ENCODE measurements at places on chromosomes 6 and 20.

GRCh38 chr20:52372169-52372568, 180.6 kb upstream of the ZFP64 start:
- no peak for DNase-seq

GRCh38 chr6:107611094-107611810, 121.3 kb downstream of the SOBP start:
- no peak for DNase-seq

GRCh38 chr6:124294574-124295200, 491.0 kb downstream of the NKAIN2 start:
- DNase-seq = peak; percentile 27

DNA sequence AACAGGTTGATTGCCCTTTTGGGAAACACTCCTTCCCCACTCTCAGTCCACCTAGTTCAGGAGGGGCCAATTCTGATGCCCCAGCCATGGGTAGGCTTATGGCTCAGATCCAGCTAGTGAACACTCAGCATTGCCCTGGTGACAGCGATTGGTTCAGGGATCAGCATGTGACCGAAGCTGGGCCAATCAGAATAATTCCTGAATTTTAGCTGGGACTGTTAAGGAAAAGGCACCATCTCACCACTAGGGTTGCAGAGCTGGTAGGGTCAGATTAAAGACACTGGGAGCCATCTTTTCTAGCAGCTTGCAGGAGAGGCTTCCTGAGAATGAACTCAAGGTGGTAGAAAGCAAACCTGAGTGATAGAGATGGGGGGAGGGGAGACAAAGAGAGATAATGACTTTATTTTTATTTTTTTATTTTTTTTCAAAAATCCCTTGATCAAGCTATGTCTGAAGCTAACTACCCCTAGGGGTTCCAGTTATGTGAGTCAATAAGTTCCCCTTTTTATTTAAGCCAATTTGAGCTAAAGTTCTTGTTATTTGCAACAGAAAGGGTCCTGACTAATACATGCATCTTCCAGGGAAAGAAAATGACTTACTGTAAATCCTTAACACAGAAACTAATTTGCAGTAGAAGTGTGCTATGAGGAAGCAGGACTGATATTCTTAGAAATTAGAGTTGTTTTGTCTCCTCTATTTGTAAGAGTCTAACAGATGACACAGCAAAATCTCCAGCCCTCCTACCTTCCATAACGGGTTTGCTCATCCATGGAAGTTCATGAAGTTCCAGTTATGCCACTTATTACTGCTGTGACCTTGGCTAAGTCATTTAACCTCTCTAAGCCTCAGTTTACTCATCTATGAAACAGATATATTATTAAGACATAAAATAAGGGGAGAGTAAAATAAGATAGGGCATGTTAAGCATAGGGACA, 44.7 kb downstream of the EYA2 start:
- no peak for DNase-seq

DNA sequence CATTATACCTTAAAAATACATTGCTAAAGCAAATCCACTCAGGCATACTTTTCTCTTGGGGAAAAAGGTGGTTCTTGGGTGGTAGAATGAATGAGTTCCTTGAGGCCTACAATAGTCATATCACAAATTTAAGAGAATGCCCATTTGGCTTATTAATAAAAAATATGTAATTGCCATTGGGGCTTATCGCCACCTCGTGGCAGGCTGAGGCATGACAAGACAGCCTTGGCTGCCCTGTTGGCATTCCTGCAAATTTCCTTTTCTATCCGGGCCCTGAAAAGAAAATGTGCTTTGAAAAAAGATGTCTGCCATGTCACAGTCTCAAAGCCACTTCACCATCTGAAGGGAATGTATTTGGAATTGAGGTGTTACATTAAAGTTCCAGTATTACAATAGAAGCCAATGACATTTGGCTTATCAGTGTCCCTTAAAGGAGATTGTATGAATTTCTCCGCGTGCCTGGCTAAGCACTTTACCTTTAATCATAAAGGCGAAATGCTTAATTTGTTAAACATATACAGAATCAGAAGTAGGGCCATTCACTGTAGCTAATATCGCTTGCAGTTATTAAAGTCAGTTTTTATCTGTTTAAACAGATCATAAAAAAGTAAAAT, 188.3 kb upstream of the ZFP64 start:
- no peak for DNase-seq

- DNase-seq = no peak
Observed at GRCh38 chr20:2820084-2820895, 4.1 kb downstream of the TMEM239 start.

GRCh38 chr6:5670811-5671561, 335.7 kb downstream of the NRN1 start:
- no peak for DNase-seq

GRCh38 chr6:117817499-117817898, 89.6 kb upstream of the SLC35F1 start:
- no peak for DNase-seq

DNA sequence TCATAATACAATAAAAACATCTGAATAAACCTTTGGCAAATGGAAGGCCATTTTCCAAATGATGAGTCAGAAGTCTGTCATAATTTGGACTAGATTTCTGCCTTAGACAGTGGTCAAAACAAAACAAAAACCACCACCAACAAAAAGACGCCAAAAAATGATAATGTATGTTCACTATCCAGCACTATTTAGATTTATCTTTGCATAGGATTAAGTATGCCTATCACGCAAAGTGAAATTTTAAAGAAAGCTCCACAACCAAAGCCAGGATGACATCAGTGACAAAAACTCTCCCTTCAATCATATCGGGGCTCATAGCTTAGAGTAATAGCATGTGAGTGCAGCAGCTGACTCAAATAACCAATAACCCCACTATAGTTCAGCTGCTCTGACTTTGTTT, 201.9 kb downstream of the MOXD1 start:
- no peak for DNase-seq

DNA sequence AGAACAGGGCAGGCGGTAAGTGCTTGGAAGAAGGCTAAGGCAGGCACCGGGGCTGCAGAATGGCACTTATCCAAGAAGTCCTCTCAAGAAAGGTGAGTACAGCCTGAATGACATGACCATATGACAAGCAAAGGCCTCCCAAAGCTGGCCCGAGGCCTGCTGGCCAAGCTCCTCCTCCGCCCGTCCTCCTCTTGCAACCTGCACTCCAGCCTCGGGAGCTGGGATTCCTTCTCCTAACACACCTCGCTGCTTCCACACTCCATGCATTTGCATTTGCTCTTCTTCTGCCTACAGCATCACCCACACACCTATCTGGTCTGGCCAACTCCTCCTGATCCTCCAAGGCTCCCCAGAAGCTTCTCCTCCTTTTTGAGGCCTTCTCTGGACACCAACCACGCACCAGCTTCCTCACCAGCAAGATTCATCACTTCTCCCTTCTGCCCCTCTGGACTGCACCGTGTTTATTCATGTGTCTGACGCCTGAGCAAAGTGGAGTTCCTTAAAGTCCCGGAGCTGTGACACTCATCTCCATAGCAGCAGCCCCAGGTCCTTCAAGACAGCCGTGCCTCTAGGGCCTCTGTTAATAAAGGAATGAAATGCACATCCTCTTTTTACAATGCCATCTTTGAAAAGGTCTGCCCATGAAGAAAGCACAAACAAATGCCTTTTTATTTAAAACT, 32.3 kb downstream of the CNKSR3 start:
- DNase-seq = no peak

DNA sequence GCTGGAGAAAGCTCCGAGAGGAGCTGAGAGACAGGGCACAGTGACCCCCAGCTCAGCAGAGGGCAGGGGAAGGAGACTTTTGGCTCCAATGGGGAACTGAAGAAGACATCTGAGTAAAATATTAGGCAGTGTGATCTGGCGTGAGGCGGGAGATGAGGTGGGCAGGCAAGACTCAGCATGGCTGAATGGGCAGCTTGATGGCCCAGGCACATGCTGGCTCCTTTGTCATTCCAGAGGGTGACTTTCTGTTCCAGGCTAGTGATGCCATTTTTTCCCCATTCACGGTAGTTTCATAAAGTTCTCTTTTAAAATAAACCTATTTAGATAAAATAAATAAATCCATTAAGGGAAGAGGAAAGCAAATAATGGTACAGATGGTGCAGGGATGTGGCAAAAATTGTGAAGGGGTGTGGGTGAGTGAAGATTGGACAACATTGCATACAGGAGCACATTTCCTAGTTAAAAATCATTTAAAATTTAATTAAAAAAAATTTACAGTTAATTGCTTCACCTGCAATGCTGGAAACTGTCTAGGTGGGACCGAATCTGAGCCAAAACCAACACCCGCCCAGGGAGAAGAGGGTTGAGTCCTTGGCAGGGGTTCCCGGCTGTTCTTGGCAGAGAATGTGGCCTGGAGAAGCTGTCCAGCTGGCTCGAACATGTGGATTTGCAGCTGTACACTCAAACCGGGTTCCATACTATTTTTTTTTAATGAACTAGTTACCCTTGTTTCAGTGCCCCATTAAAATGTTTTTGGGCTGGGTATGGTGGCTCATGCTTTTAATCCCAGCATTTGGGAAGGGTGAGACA, 41.7 kb upstream of the PRELID3B start:
- no peak for DNase-seq

- DNase-seq = no peak
Observed at GRCh38 chr6:139762587-139763031, 388.2 kb upstream of the CITED2 start.

All from non-pigmented ciliary epithelial cell (primary cell).